Muscle of back (tissue), 13 donors: ENCODE measurements at places on chromosomes 6 and 20. TPM values are rescaled to one million over a fixed set of nuclear protein-coding genes. Genes with fewer than 3 reads are reported as not detected.

Gene PPIL6
- 5.2 TPM for polyA plus RNA-seq

Gene BFSP1
- polyA plus RNA-seq = 2.4 TPM

Gene C4B
- 14.8 TPM for polyA plus RNA-seq

Gene ABHD16B
- polyA plus RNA-seq = not detected

Gene PDE7B
- 5.8 TPM for polyA plus RNA-seq

DNA sequence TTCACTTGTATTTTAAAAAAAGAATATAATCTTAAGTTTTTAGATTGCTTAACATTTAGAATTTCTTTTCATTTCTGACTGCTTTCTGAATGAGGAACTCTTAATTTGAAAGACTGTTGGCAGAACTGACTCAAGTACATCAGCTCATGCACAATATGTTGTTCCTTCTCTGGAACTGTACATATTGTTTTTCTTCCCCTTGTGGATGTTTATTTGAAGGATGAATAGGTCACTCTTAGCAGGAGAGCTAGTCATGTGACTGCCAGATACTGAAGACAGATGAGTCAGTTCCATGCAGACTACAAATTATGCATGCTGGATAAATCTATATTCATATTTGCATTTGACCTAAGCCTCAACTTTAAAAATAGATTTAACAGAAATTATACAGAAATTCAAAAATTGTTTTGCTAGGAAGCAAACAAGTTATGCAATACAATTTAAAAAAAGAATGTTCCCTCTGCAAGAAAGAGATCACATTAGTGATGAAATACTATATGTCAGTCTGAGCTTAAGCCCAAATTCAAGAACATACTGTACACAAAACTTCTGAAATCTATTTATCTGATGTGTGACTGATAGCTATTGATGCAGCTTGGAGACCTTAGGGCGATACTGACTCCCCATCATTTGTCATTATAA lies 1274.9 kb upstream of the GJE1 start:
- DNase-seq = peak; percentile 59

DNA sequence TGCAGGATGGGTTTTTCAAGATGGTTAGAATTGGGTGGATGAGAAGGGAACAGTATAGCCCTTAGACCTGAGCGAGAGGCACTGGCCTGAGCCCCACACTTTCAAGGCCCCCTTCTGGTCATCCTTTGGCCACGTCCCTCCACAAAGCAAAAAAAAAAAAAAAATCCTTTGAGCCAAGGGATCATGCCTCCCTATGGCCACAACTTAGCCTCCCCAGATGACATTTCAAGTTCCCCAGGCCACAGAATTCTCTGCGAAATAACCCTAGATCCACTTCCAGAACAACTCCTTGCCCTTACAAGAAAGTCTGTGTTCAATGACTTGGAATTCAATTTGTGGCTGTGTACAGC lies 30.4 kb downstream of the ELOVL2 start:
- DNase-seq = no peak

DNA sequence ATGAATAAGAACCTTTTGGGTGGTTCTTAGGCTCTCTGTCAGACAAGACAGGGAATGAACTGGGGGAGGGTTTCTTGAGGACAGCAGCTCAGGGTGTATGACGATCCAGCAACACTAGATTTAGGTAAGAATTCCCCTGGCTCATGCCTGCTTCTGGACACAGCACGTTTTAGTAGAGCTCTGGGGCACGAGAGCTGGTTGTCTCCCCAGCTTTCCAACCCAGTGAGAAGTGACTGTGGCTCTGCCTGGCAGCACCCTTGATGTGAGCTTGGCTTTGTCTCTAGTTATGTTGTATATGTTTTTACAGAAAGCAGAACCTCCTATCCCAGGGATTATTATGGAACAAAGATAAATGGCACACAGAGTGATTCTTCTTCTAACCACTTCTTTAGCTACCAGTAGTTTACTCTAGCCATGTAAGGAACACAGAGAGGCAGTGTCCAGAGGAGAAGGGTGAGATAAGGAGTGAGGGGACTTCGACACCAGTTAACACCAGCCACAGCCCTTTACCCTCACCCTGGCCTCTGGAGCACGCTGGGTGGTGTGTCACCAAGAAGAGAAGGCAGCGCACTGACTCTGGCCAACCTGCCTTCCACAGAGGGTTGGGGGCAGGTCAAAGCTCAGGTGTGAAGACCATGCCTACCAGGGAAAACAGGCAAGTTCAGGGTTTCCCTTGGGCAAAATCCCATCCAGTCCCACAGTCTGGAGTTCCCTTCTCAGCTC lies 3.9 kb downstream of the APOBEC2 start:
- no peak for DNase-seq

- no peak for DNase-seq
Measured at GRCh38 chr20:50248104-50248641, 57.5 kb downstream of the CEBPB start.

DNA sequence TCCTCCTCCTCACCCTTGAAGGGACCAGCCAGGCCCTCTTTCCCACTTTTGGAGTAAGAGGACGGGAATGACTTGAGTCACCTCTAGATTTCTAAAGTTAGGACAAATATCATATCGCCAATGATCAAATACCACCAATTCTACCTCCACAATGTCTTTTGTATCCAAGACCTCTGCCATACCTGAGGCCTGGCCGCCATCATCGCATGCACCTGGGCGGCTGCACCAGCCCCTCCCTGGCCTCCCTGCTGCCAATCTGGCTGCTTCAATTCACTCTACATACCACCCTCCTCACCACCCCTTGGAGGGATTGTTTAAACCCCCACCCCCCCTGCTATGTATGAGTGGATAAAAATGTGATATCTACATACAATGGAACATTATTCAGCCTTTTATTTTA lies 75.0 kb upstream of the RALY start:
- DNase-seq = no peak

GRCh38 chr6:168834801-168835200 lies 393.8 kb downstream of the SMOC2 start:
- no peak for DNase-seq

DNA sequence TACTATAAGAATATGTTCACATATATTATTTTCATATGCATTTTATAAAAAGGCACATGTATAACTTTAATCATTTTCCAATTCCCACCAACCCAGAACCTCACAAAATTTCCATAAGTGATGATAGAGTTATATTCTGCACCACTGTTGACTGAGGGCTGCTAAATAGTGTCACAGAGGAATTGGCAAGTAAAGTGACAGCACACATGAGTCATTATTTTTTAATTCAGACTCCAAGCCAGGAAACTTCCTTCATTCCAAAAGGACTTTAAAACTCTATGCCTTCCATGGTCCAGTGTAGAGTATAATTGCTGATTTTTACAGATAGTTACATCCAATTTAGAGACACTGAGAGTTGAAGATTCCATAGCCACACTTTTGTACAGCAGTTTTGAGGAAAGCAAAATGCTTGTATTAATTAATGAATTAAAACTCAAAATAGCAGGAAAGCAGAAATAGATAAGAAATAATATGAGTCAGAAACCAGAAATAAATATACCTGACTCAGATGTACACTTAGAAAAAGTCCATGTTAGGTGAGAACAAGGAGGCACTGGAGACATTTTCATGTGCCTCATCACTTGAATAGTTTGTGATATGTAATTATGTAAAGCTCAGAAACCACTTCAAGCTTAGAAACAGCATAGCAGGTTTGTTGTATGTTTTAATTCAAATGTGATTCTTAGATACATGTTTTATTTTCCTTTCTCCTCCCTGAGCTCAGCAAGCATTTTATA lies 425.2 kb upstream of the OPRM1 start:
- DNase-seq = no peak

- peak; percentile 34 for DNase-seq
Measured at GRCh38 chr6:140988780-140989179, 1143.9 kb upstream of the GJE1 start.

- no peak for DNase-seq
Measured at GRCh38 chr6:144160431-144161005, 10.2 kb downstream of the STX11 start.

DNA sequence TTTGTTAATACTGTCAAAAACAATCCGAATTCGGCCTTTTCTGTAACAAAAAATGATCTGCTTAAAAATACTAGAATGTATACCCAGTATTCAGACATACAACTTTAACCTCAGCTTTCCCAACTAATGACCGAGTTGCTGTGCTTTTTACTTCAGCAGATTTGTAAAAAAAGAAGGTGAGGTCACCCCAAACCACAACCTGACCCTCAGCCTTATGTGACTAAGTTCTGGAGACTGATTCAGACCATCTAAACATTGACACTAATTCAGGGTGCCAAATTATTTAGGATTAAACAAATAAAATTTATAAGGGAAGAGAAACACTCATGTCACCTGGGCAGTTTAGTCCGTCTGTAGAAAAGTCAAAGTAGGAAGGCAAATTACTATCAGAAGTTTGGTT lies 7.7 kb downstream of the CCN6 start:
- no peak for DNase-seq

GRCh38 chr20:5767493-5768098 lies 17.4 kb downstream of the SHLD1 start:
- DNase-seq = peak; percentile 52

- no peak for DNase-seq
Measured at GRCh38 chr6:1144842-1145767, 166.8 kb upstream of the FOXQ1 start.

DNA sequence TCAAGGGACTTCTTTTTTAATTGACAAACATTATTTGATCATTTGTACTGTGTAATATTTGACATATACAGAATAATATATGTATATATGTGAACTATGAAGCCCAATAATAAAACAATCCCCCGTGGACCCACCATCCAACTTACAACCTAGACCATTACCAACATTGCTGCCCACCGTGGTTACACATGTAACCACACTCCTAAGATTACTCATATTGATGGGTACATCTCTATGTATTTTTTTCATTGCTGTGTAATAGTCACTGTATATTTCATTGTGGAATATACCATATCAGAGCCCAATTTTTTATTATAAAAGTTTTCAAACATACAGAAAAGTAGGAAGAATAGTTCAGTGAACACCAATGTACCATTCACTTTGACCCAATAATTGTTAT lies 94.3 kb downstream of the RTN4IP1 start:
- DNase-seq = no peak

DNA sequence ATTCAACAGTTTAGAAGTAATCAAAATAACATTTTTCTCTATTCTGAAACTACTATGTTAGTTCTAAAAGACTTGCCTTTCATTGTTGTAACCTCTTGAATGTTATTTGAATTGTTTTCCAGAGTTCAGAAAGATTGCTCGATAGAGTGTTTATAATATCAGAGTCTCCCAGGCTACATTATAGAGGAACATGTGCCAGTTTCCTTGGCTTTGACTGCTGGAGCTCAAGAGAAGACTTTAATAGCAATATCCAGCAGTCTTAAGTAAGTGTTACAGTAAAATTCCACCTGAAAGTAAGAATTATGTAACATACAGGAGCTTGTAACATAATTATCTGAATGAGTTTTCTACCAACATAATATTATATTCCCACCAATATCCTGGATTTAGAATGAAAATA lies 991.8 kb upstream of the ADGRB3 start:
- DNase-seq = no peak

DNA sequence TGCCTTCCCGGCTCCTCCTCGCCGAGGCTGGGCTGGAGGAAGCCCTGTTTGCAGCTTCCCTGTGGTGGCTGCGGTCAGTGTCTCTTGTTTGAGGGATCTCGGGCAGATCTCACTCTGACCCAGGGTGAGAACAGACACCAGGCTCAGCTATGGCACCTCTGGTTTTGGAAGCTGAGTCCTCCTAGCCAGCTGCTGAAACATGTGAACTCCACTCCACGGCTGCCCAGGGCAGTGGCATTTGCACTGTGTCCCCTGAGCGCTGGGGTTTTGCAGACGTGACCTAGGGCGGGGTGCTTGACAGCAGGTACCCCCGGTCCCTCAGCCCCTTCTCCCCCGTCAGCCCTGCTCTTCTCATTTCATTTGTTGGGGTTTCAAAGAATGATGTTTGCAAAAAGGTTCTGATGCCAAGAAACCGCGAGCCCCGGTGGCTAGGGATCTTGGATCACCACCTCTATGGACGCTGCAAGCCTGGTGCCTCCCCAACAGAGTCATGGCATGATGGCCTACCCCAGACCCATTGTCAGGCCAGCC lies 55.0 kb upstream of the DACT2 start:
- DNase-seq = no peak

DNA sequence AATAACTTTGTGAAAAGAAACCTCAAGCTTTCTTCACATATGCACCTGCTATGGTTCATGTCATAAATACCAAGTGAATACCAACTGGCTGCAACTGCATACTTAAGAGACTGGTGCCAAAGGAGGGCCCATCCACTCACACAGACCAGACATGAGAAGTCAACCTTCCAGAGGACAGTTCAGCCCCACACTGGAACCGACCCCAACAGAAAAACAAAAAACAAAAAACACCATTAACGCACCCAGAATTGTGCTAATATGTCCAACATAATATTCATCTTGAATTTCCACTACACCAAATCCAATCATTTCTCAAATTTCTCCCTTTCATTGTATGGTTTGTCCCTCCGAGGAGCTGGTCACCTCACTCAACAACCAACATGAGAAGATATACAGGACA lies 42.8 kb downstream of the CHD6 start:
- no peak for DNase-seq

DNA sequence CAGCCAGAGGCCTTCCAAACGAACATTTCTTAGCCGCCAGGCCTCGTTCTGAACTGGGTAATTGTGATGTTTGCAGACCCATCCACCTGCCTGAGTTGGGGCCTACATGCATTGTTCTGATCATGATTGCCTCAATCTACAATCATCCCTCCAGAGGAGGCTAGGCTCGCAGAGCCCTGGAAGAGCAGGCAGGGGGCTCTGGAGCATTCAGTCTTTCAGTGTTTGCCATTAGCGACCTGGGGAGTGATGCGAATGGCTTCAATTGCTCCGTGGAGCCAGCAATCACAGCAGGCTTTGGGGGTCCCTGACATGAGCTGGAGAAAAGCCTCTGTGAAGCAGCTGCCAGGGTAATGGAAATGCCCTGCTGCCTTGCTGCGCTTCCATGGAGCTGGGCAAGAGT lies 22.0 kb downstream of the SNAP25 start:
- DNase-seq = no peak

DNA sequence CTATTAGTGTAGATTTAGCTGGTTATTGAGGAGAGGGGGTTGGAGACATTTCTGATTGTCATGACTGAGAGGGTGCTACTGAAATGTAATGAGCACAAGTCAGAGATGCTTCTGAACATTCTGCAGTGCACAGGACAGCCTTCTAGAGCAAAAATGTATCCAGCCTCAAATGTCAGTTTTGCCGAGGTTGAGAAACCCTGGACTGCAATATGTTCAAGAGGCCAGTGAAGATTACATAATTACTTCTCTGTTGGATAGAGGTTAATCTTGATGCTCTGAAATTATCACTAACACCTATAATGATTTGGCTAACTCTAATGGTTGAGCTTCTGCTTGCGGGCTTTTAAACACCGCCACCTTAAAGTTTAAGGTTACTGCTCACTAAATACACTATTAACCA lies 3.4 kb upstream of the DUSP22 start:
- DNase-seq = no peak
